ENCODE measurements at places on chromosomes 6 and 20.

GRCh38 chr6:73774311-73774774 lies 78.3 kb downstream of the CD109 start:
- no peaks in the 10 kb centered on the region for H3K4me1 ChIP-seq
- H3K4me3 ChIP-seq = no peak overlapping the region
- H3K27ac ChIP-seq = peak overlapping the region; percentile 54
- H3K27me3 ChIP-seq = no peaks in the 10 kb centered on the region
- peak; percentile 78 for DNase-seq

GRCh38 chr20:2902291-2902690 lies 29.0 kb downstream of the PTPRA start:
- H3K27me3 ChIP-seq = no peaks in the 10 kb centered on the region
- no peak overlapping the region for H3K27ac ChIP-seq
- no peaks in the 10 kb centered on the region for H3K36me3 ChIP-seq
- H3K4me1 ChIP-seq = peaks cover 4% of the 10 kb centered on the region
- no peak for DNase-seq

- no peaks in the 10 kb centered on the region for H3K27me3 ChIP-seq
- no peak overlapping the region for H3K27ac ChIP-seq
- no peaks in the 10 kb centered on the region for H3K36me3 ChIP-seq
- H3K4me3 ChIP-seq = no peak overlapping the region
- H3K4me1 ChIP-seq = no peaks in the 10 kb centered on the region
These were observed 176.1 kb downstream of the SMOC2 start for GRCh38 chr6:168616816-168617765.

- H3K27ac ChIP-seq = no peak overlapping the region
- H3K27me3 ChIP-seq = no peaks in the 10 kb centered on the region
- H3K4me1 ChIP-seq = no peaks in the 10 kb centered on the region
- no peak overlapping the region for H3K4me3 ChIP-seq
These were observed 32.8 kb downstream of the RAB22A start for GRCh38 chr20:58342104-58342945.

GRCh38 chr20:33267701-33268100 lies 15.3 kb upstream of the BPIFB1 start:
- H3K4me1 ChIP-seq = no peaks in the 10 kb centered on the region
- no peaks in the 10 kb centered on the region for H3K27me3 ChIP-seq
- no peak overlapping the region for H3K27ac ChIP-seq

DNA sequence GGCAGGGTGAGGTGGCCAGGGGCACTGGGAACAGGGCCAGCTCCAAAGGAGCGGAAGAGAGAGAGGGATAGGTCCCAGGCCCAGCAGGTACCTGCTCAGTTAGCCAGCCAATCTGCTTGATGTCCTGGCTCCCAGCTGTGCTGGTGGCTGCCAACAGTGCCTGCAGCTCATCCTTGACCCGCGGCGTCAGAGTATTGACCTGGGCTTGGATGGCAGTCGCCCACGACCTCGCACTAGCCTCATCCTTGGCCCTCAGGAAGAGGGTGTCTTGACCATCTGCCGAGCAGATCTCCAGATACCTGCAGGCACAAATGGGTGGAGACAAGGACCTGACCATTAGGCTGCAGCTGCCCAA lies 11.1 kb upstream of the CDK5RAP1 start:
- peaks cover 15% of the 10 kb centered on the region for H3K36me3 ChIP-seq
- DNase-seq = no peak
- H3K27ac ChIP-seq = no peak overlapping the region
- no peak overlapping the region for H3K4me3 ChIP-seq
- H3K27me3 ChIP-seq = no peaks in the 10 kb centered on the region
- H3K4me1 ChIP-seq = no peaks in the 10 kb centered on the region

- no peaks in the 10 kb centered on the region for H3K36me3 ChIP-seq
- peaks cover 22% of the 10 kb centered on the region for H3K27me3 ChIP-seq
- peak overlapping the region; percentile 89 for H3K27ac ChIP-seq
- peak overlapping the region; percentile 84 for H3K4me3 ChIP-seq
- peaks cover 10% of the 10 kb centered on the region for H3K4me1 ChIP-seq
- DNase-seq = peak; percentile 70
These were observed 2.6 kb downstream of the EPHA7 start for GRCh38 chr6:93416571-93417420.

DNA sequence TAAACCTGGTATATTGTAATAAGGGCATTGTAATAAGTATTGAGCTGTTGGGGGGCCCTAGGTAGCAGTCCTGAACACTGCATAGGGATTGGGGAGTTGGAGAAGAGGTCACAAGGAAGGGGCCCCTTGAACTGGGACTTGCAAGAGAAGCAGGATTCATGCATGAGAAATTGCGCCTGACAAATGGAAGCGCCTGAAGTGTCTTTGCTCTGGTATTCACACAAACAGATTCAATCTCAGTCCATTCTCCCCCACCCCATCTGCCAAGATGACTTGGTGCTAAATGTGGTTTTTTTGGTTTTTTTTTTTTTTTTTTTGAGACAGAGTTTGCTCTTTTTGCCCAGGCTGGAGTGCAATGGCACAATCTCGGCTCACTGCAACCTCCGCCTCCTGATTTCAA lies 87.1 kb downstream of the CAP2 start:
- H3K27me3 ChIP-seq = no peaks in the 10 kb centered on the region
- DNase-seq = no peak
- H3K27ac ChIP-seq = no peak overlapping the region
- H3K4me3 ChIP-seq = no peak overlapping the region
